ENCODE measurements at places on chromosomes 5 and 9. TPM values are rescaled to one million over a fixed set of nuclear protein-coding genes. Genes with fewer than 3 reads are reported as not detected.

DNA sequence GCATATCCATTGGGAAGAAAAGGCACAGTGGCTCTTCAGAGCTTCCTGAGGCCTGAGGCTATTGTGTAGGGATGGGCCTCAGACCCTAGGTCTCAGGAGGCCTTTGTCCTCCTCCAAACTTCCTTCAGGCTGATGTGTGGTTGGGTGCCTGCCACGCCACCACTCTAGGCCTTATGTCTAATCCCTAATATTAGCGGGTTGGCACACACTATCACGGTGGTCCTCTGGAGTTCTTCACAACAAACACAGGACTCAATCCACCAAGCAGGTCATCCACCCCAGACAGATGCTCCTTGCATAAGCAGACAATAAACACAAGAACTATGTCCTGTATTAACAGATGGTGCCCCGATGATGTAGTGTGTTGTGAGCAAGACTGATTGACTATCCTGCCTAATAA is 31.0 kb upstream of the FSTL4 start:
- no peak for DNase-seq

Gene SCAMP1
- 57.2 TPM for polyA plus RNA-seq

Gene EEIG1
- polyA plus RNA-seq, result 34.2 TPM

GRCh38 chr5:59346982-59347381 is 546.5 kb downstream of the PDE4D start:
- no peak for DNase-seq

- DNase-seq, result peak; percentile 50
Measured at GRCh38 chr5:79512471-79513307, 1.2 kb downstream of the HOMER1 start.

All from left kidney (tissue), 8 donors.